ENCODE measurements at places on chromosomes 16 and 17.

DNA sequence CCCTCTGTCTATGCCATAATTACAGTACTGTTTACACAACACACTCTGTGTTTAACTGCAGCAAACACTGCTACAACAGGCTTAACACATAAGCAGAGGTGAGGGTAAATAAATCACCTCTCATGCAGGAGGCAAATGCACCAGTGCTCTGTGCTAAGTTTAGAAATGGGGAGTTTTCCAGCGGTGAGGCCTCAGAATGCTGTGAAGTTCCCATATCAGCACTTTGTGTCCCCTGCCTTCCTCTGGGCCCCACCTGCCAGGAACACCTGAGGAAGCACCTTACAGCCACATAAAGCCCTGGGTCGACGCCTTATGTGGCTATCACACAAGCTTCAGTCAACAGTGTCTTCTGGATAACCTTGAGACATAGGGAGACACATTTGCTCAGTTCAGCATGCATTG, 304.5 kb downstream of the HAPSTR1 start:
- no peak for ATAC-seq

DNA sequence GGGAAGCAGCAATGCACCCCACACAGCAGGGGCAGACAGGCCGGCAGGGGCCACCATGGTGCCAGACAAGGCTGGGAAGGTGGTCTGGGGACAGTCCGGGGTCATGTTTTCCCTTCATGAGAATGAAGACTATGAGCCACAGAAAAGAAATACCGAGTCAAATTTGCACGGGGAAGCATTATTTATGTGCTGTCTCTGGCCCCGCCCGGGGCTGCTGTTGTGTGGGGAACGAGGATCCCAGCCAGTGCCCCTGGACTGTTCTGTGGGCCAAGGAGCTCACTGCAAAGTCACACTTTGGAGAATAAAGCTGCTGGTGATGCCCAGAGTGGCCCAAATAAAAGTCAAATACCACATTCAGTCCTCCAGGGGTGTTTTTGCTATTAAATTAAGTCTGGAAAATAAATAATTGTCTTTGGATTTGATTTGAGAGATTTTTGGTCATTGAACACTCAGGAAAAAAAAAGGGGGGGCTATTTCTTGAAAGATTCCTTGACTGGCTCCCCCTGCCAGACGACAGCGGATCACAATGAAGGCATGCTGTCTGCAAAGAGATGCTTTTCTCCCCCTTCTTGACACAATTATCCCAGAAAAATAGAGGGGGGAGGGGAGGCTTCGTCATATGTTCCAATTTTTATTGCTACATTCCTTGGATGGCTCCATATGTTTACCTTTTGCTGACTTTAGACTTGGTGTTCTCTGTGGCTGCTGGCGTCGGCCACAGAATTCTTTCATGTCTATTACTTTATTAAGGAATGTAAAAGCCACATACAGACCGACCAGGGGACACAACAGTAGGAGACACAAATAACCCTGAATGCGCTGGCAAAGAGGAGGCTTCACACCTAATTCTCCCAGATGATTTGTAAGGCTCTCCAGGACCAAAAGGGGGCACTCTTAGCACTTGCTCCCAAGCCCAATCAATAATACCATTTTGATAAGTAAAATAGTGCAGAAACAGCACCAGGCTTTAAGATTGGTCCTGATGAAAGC, 27.1 kb upstream of the ANKFN1 start:
- no peak for ATAC-seq

DNA sequence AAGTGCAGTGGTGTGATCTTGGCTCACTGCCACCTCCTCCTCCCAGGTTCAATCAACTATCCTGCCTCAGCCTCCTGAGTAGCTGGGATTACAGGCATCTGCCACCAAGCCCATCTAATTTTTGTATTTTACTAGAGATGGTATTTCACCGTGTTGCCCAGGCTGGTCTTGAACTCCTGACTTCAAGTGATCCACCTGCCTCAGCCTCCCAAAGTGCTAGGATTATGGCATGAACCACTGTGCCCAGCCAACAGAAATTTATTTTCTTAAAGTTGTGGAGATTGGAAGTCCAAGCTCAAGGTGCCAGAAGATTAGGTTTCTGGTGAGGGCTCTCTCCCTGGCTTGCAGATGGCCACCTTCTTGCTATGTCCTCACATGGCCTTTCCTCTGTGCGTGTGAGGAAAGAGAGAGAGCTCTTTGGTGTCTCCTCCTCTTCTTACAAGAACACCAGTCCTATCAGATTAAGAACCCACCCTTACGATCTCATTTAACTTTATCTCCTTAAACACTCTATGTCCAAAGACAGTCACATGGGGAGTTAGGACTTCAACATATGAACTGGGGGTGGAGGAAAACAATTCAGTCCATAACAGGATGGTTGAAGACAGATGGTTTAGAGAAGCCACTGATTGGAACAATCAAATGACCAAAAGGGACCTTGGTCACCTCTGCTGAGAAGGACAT, 31.8 kb downstream of the C16orf82 start:
- no peak for ATAC-seq

DNA sequence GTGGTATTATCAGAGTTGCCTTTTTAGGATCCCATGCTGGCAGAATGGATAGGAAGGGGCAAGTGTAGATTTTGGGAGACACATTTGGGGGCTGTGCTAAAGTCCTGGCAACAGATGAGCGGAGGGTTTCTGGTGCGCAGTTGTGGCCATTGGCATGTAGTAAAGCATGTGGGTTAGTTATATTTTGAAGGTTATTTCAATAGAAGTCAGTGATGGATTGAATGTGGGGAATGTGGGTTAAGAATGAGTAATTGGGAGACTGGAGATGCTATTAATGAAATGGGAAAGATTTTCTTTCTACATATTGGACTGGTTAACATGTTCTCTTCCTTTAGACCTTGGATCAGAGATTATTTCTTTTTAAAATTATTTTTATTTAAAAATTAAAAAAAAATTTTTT, 10.0 kb downstream of the DUS2 start:
- no peak for ATAC-seq

GRCh38 chr17:76467809-76468633, 618 bp downstream of the AANAT start:
- ATAC-seq = no peak

Data from esophagus mucosa (tissue), 1 donor.